ENCODE measurements at places on chromosomes 3 and 15.

DNA sequence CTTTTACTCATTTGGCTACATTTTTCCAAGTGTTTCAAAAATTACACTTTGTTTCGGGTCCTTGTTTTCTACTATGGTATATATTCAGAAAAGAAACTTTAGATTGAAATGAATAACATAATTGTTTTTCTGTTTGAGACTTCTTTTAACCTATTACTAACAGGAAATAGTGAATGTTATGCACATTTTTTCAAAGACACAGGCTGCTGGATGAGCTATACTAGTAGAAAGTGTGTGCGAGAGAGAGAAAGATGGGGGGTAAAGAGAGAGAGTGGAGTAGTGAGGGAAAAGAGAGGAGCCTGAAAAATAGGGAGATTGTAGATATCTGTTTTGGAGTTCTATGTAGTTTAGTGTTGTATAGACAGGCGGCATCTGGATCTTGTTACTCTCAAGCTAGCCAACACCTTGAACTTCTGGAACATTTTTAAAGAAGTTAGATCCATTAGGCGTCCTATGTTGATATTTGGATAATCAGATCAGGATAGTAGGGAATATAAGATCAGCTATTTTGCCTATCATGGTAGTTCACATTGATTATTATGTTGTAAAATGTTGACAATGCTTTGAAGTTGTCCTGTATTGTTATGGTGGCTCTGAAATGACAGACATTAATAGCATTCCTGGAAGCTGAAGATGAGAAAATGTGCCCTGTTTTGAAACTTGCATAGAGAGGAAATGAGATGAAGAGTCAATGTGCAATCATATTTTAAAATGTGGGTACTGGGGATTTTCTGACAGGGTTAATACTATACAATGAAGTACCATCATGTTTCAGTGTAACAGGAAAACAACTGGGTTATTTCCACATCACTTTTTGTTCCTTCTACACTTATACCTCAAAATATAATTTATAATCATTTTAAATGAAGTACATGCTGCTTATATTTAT, 2.6 kb downstream of the RBMS3 start:
- no peak for DNase-seq

DNA sequence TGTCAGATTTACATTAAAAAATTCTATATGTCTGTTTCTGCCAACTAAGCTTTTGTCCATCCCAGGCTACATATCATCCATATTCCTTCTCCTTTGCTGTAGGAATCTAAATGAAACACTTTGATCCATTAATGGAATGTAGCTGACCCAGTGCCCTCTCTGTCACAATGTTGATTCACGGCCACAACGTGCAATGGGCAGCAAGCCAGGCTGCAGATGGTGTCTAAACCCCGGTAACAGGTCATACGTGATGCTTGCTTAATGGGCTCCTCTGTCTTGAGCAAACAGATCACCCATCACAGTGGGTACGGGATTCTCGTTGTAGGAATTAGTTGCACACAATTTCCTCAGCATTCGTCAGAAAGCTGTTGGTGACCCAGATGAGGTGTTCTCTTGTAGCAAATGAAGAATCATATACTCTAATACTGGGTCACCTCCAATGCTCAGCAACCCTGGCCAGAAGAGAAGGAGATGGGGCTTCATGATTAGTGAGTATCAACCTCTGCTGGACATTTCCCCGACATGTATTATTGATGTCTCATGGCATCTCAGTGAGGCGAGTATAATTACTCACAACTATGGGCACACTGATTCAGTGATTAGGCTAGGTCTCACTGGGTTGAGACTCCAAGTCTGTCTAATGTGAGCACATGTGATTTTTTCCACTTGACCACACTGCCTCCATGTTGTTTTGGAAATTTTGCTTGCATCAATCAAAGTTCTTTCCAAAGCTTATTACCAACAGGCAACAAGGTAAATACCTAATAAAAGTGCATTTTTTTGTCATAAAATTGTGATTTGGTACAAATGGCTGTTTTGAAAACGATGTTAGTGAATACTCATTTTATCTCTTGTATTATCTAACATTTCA, 12.9 kb upstream of the DCBLD2 start:
- no peak for DNase-seq

GRCh38 chr15:31342781-31343626, 16.4 kb downstream of the KLF13 start:
- DNase-seq = no peak

GRCh38 chr15:61173899-61174689, 55.0 kb downstream of the RORA start:
- DNase-seq = no peak

GRCh38 chr3:28951772-28952556, 328.9 kb upstream of the RBMS3 start:
- no peak for DNase-seq

- DNase-seq = no peak
These were observed 89.9 kb upstream of the PRR23E start for GRCh38 chr3:127103080-127103479.

DNA sequence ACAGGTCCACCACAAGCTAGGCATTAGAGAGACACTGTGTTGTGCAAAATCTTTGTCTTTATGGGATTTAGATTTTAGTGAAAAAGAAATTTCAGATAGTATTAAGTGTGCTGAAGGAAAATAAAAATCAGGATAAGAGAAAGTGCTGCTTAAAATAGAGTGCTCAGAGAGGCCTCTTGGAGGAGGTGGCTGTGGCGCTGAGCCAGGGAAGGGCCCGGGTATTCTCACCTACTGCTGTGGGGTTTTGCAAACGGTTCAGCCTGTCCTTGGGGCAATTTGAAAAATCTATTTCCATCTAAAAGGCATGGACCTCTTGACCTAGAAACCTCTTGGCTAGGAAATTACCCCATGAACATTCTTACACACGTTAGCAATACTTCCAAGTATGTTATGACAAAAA, 267.7 kb downstream of the TJP1 start:
- DNase-seq = no peak

- no peak for DNase-seq
These were observed 252.3 kb upstream of the CHRM5 start for GRCh38 chr15:33716025-33716424.

- no peak for DNase-seq
These were observed 53.5 kb downstream of the ZPLD1 start for GRCh38 chr3:102488331-102488730.

- no peak for DNase-seq
These were observed 1.8 kb upstream of the GPR171 start for GRCh38 chr3:151204530-151205402.

GRCh38 chr3:50396502-50396901, 37.2 kb upstream of the TMEM115 start:
- DNase-seq = no peak

DNA sequence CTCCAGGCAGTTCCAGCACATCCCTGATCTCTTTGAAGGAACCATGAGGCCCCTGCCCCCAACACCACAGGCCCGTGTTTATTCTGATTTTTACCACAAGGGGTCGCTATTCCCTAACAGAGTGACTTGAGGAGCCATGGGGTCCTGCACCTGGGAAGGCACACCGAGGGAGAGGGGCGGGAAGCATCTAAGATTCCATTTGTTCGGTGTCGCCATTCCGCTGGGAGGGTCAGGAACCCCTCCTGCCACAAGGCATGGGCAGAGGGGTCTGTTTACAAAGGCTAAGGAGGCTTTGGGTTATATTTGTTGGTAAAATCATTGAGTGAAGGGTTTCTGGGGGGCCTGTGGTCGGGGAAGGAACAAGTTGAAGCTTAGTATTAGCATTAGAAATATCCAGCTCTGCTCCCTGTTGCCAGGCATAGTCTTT, 77.1 kb downstream of the WDR76 start:
- peak; percentile 31 for DNase-seq

DNA sequence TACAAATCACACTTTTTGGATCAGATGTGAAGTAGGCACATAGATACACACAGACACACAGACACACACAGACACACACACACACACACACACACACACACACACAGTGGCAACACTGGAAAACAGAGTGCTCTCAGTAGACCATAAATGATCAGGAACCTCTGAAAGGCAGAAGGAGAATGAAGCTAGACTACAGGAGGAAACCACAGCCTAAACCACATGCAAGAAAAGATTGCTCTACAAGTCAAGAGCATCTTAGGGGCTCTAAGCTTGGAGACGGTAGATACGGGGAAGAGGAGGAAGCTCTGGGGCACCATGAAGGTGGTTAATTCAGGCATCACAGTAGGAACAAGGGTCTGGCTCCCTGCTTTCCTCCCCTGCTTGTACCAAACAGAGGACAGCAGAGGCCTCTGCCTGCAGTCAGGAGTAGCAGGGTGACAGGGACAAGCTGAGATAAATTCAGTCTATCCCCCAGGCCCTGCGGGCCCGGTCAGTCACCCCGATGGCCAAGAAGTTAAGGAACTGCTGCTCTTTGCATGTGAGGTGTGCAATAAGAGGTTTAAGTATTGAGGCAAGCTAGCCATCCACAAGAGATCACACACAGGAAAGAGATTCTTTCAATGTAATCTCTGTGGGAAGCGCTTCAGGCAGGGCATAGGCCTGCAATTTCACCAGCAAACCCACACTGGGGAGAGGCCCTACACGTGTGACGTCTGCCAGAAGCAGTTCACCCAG, 23.5 kb upstream of the ARPIN start:
- DNase-seq = no peak

DNA sequence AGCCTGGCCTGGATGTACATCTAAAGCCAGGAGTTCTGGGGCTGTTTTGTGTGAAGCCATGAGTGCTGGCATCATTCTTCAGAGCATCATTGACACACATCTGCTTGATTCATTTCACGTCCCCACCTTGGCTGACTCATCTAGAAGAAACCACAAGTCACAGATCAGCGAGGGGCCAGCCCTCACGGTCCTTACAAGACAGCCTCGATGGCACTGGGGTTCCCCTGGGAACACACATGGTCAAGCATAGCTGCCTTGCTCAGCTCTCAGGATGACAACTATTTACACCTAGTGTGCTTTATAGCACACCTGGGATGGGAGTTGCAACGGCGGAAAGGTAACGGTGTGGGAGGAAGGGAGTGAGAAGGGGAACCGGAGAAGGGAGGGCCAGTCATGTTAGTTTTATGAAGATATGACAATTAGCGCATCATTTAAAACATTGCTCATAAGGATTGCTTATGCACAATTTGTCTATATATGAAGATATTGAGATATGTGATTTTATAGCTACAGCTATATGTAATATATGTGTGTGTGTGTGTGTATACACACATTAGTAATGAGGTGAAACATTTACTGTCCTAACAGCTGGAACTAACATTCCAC, 227.1 kb downstream of the RPLP1 start:
- DNase-seq = no peak

DNA sequence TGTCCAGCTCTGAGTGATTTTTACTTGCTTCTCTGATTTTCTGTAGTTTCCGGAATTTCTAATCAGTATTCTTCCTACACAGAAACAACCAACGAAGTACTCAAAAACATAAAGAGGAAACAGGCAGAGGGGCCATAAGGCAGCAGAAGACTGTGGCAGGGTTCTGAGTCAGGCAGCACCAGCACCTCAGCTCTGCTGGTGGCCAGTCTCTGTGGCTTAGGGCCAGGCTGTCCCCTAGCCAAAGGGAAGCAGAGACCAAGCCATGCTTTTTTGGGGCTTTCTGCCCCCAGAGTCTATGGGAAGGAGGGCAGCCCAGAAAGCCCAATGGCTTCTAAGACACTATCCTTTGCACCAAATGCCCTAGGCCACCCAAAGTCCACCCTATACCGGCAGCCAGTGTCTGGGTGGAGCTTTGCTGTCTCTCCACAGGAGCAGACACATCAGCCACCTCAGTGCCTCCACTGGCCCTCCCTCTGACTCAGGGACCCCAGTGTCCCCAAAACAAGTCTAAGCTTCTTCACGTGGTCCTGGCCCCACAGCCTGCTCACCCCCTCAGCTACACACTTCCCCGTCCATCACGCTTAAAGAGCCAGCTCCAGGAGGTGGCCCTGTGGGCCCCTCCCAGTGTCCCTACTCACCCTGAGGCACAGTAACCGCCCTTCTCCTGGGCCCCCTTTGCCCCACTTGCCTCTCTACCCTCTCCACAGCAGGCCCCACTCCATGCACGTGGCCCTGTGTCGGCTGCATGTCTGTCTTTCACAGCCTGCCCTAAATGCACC, 46.2 kb downstream of the CCDC12 start:
- DNase-seq = no peak

DNA sequence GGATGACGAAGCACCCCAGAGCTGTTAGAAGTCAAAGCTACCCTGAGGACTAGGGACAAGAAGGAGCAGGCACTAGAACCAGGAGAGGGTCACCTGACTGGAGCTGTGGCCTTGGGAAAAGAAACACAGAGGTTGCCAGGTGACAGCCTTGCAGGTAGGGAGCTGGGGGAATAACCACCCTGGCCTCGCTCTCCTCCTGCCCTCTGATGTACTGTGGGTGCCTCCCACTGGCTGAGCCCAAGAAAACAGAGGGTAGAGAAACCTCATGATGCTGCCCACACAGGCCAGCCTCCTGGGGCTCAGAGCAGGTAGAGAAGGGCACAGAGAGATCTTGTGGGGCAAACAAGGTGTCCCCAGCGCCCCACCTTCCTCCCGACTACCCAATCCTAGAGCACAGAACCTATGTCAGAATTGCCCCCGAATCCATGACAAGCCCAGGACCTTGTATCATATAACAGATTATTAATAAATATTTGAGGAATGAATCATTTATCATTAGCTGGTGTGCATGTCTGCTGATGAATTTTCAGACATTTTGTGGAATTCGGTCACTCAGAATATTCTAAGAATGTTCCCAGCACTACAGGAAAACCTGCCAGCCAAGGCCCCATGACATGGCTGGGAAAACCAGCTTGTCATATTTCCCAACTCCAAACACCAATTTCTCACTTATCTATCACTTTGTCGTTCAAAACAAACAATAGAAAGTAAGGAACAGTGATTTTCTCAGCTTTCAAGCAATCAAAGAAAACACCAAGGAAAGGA, 59.8 kb upstream of the MEX3B start:
- DNase-seq = no peak

DNA sequence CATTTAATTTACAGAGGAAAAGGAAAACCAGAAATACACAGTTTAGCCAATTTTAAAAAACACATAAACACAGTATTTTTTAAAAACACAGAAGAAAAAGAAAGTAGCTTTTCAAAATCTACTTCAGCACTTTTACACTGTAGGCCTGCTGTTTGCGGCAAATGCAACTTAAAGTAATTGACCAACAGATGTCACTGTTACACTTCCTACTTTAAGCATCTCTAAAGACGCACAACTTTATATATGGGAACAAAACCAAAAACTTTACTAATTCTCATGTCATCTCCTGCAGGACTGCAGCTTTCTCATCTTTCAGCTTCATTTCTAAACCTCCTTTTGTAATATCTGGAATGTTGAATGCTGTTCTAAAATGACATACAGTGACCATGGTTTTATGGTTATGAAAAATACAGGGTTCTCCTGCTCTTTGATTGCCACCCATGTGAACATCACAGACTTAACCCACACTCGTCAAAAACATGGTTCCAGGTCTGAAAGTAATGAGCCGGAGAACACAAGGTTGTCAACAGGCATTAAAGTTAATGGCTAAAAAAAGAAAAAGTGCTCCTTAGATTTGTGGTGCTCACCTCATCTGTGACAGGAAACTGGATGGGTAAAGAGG, 107.9 kb downstream of the FMN1 start:
- DNase-seq = no peak

- peak; percentile 55 for DNase-seq
These were observed 9.1 kb upstream of the NCKIPSD start for GRCh38 chr3:48694610-48695392.

GRCh38 chr3:105362021-105362665, 4.6 kb upstream of the ALCAM start:
- no peak for DNase-seq

- no peak for DNase-seq
These were observed 189.2 kb downstream of the LPP start for GRCh38 chr3:188342991-188343732.

GRCh38 chr3:40925231-40925630, 274.1 kb upstream of the CTNNB1 start:
- no peak for DNase-seq
